ENCODE measurements at places on chromosomes 2 and 18. TPM values are rescaled to one million over a fixed set of nuclear protein-coding genes. Genes with fewer than 3 reads are reported as not detected.

Gene CXCR2
- not detected for total RNA-seq

Gene ZNF516
- 4.1 TPM for total RNA-seq

Gene KCNK3
- total RNA-seq, result 0.94 TPM

Gene BCL11A
- total RNA-seq, result 0.17 TPM

Data from A549 treated with Hydrocortisone at 1 μM for 4 hours (cell line).